ENCODE measurements at places on chromosomes 5 and 9. TPM values are rescaled to one million over a fixed set of nuclear protein-coding genes. Genes with fewer than 3 reads are reported as not detected.
A peak's percentile ranks its signal among the peaks of the same experiment; 100 is the strongest.

The ANKRD34B gene
- not detected for polyA plus RNA-seq

- H3K27me3 ChIP-seq, result no peaks in the 10 kb centered on the region
- no peak overlapping the region for H3K27ac ChIP-seq
- no peak overlapping the region for H3K4me3 ChIP-seq
- H3K4me1 ChIP-seq, result no peaks in the 10 kb centered on the region
Measured at GRCh38 chr5:125059255-125060002, 313.0 kb upstream of the ZNF608 start.

The DNAI1 gene
- 5.6 TPM for polyA plus RNA-seq

The TMCO6 gene
- polyA plus RNA-seq, result 13.2 TPM

DNA sequence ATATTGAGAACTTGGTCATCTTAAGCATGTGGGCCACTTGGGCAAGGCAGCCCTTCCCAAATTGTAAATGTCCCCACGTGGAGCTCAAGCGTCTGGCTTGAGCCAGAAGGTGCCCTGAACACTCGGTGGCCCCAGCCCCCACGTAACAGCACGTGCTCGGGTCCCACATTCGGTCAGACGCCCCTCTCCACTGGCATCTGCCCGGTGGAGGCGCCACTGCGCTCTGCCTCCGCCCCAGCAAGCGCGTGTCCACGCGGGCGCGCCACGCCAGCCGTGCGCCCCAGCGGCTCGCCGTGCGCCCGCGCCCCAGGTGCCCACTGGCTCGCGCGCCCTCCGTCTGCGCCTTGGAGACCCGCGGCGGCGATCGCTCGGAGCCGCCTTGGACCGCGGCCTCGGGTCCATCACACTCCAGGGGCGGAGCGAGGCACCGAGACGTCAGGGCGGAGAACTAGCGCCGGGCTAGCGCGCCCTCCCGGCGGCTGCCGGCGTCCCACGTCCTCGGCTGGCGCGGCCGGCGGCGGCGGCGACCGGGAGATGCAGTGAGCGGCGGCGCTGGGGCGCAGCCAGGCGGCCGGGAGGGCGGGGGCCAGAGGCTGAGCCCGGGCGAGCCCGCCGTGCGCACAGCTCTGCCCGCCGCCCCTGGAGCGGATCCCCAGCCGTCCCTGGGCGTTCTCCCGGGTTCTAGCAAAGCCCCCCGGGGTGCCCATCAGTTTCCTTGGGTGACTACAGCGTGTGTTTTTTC, at the start of gene PALM2AKAP2:
TSS of gene PALM2AKAP2 (plus strand) at position 488 of the 742 bp plus-strand sequence. CDS start 291 bp downstream, outside the sequence.
- no peaks in the 10 kb centered on the region for H3K36me3 ChIP-seq
- peak within 1 kb of the TSS; percentile 28 for H3K4me3 ChIP-seq
- peaks cover 3% of the 10 kb centered on the region for H3K27me3 ChIP-seq

GRCh38 chr5:40762705-40763104, 6.9 kb upstream of the TTC33 start:
- no peaks in the 10 kb centered on the region for H3K27me3 ChIP-seq
- no peak for DNase-seq

The RASEF gene
- 5.2 TPM for polyA plus RNA-seq

DNA sequence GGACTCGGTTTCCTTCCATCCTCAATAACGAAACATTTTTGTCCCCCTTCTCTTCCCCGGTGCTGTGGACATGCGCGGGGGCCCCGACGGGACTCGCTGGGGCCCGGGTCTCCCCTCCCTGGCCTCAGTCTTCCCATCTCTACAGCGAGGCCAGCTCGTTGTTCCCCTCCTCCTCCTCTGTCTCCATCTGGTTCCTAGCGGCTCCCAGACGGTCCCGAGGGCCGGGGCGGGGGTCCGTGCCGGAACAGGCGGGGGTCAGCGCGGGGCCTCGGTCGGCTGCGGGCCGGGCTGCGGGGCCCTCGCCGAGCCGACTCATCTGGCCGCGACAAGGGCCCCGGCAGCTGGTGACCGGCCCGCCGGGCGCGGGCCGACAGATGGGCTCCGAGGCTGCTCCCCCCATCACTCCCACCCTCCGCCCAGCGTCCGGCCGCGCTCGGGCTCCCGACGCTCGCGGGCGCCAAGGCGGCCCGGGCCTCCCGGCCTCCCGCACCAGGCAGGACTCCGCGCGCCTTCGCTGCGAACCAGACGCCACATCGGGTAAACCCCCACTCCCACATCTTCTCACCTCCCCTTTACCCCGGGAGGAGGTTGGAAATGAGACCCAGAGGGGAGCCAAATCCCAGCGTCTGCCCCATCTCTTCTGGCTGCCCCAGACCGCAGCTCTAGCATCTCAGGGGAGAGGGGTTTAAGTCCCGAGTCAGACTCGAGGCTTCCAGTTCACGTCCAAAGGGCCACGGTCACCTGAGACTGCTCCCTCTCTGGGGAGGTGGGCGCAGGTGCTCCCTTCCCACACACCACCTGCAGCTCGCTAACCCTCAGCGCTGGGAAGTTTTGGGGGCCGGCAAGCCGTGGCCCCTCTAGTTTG, 8.1 kb downstream of the BARHL1 start:
- no peaks in the 10 kb centered on the region for H3K4me1 ChIP-seq
- H3K4me3 ChIP-seq, result no peak overlapping the region
- no peak for DNase-seq
- H3K27ac ChIP-seq, result no peak overlapping the region

DNA sequence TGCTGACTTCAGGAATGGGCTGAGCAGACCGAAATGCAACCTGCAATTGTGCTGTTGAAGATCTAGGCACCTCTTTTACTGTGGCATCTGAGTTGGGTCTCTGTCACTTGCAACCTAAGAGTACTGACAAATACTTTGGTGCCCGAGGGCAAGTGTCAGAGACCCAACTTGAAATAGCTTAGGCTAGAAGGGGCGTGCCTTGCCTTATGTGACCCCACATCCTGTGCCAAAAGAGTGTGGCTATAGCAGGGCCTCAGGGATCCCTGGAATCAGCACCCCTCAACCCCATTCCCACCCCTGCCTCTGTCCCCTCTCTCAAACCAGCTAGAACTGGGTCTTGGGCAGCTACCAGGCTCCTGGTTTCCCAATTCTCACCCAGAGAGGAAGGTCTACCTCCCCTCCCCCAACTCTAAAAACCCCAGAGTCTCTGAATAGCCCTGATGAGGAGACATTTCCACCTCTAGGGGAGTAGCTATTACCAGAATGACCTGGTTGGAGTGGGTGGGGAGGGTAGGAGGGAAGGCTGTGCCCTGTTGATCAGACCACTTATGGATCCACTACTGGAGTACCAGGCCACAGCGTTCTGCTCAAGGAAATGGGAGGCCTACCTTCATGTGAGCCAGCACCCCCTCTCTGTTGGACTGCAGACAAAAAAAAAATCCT, 17.5 kb downstream of the RAI14 start:
- H3K27me3 ChIP-seq, result no peaks in the 10 kb centered on the region
- H3K4me1 ChIP-seq, result peaks cover 10% of the 10 kb centered on the region
- no peak overlapping the region for H3K4me3 ChIP-seq
- no peaks in the 10 kb centered on the region for H3K36me3 ChIP-seq
- peak overlapping the region; percentile 57 for H3K27ac ChIP-seq
- DNase-seq, result no peak

- H3K27me3 ChIP-seq, result no peaks in the 10 kb centered on the region
- no peak overlapping the region for H3K4me3 ChIP-seq
- H3K27ac ChIP-seq, result no peak overlapping the region
- peaks cover 7% of the 10 kb centered on the region for H3K4me1 ChIP-seq
- no peak for DNase-seq
- H3K36me3 ChIP-seq, result no peaks in the 10 kb centered on the region
Measured at GRCh38 chr9:113538701-113539430, 75.3 kb downstream of the RGS3 start.

- H3K4me1 ChIP-seq, result peaks cover 7% of the 10 kb centered on the region
- H3K36me3 ChIP-seq, result no peaks in the 10 kb centered on the region
- no peak overlapping the region for H3K27ac ChIP-seq
- no peak overlapping the region for H3K4me3 ChIP-seq
- no peaks in the 10 kb centered on the region for H3K27me3 ChIP-seq
Measured at GRCh38 chr5:159899067-159900049, 16.9 kb upstream of the ADRA1B start.

- no peak for DNase-seq
- no peaks in the 10 kb centered on the region for H3K4me1 ChIP-seq
- H3K27me3 ChIP-seq, result no peaks in the 10 kb centered on the region
Measured at GRCh38 chr9:93658184-93658925, 82.0 kb downstream of the PHF2 start.

The PSIP1 gene
- 30.0 TPM for polyA plus RNA-seq

DNA sequence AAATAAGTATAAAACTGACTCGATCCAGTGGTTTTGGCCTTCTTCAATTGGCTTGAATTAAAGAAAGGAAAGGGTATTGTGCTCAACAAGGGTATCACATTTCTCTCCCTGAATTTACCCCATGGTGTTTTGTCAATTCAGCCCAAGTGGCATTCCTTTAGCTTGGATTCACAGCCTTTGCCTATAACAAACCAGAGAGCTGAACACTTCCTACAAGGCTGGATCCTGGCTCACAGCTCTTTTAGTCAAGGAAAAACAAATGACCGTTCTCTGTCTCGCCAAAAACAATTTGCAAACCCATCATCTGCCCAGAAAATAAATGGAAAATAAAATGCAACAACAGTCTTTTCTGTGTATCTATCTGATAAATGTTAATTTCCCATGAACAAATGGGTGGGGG, 5.7 kb downstream of the ZNF366 start:
- no peak for DNase-seq
- peaks cover 3% of the 10 kb centered on the region for H3K4me1 ChIP-seq
- H3K27me3 ChIP-seq, result no peaks in the 10 kb centered on the region
- H3K36me3 ChIP-seq, result no peaks in the 10 kb centered on the region
- peak overlapping the region; percentile 39 for H3K27ac ChIP-seq
- no peak overlapping the region for H3K4me3 ChIP-seq

DNA sequence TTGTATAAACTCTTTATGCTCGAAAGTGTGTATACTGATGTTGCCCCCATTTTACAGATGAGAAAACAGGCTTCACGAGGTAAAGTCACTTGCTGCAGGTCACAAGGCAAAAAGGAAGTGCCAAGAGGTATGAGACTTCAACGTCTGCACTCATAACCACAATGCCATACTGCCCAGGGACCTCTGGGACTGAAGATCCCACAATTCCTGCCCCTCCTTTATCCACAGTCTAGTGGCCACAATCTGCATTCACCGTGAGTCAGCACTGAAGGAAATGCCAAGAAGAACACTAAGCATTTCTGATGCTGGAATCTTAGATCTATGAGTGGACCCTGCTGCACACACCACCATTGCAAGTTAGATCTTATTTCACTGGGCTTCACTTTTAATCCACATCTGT, 37.3 kb downstream of the MED27 start:
- H3K36me3 ChIP-seq, result no peaks in the 10 kb centered on the region
- no peaks in the 10 kb centered on the region for H3K27me3 ChIP-seq
- no peaks in the 10 kb centered on the region for H3K4me1 ChIP-seq
- H3K27ac ChIP-seq, result no peak overlapping the region
- H3K4me3 ChIP-seq, result no peak overlapping the region

The HOMER1 gene
- 1.2 TPM for polyA plus RNA-seq

The CCDC152 gene
- 1.8 TPM for polyA plus RNA-seq

DNA sequence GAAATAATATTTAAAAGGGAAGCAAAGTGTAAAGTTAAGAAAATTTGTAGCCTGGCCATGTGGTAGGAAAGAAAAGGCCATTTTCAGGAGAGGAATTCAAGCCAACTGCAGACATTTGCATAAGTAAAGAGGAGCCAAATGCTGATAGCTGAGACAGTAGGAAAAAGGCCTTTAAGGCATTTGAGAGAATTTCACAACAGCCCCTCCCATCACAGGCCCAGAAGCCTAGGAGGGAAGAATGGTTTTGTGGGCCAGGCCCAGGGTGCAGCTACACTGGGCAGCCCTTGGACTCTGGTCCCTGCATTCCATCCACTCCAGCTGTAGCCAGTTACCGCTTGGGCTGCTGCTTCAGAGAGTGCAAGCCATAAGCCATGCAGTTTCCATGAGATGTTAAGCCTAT, 1556.8 kb downstream of the EFNA5 start:
- no peak overlapping the region for H3K27ac ChIP-seq
- H3K27me3 ChIP-seq, result no peaks in the 10 kb centered on the region
- no peaks in the 10 kb centered on the region for H3K4me1 ChIP-seq

GRCh38 chr9:87294126-87294525, 203.5 kb upstream of the DAPK1 start:
- no peak overlapping the region for H3K27ac ChIP-seq
- H3K4me3 ChIP-seq, result no peak overlapping the region
- H3K36me3 ChIP-seq, result no peaks in the 10 kb centered on the region
- H3K4me1 ChIP-seq, result no peaks in the 10 kb centered on the region

- H3K27ac ChIP-seq, result no peak overlapping the region
- DNase-seq, result no peak
- no peaks in the 10 kb centered on the region for H3K36me3 ChIP-seq
- H3K27me3 ChIP-seq, result no peaks in the 10 kb centered on the region
- H3K4me3 ChIP-seq, result no peak overlapping the region
- no peaks in the 10 kb centered on the region for H3K4me1 ChIP-seq
Measured at GRCh38 chr5:33401482-33402390, 39.0 kb upstream of the TARS1 start.

DNA sequence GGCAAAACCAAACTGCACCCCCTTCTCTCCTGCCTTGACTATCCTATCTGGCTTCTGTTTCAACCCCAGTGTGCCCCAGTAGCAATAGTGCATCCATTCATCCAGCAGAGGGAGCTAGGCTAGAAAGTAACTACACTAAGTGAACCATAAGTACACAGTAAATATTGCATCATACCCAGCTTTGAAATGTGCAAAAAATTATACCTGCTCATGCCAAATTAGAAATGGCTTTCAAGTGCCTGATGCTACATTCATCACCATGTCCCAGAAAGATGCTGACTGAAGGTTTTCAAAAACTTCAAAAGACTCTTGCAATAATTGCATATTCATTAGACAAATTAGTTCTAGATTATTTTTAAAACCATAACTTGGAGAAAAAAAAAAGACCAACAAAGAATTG, 153.5 kb downstream of the PRELID2 start:
- H3K36me3 ChIP-seq, result no peaks in the 10 kb centered on the region
- no peaks in the 10 kb centered on the region for H3K27me3 ChIP-seq
- DNase-seq, result peak; percentile 82
- peaks cover 13% of the 10 kb centered on the region for H3K4me1 ChIP-seq
- H3K27ac ChIP-seq, result no peak overlapping the region

DNA sequence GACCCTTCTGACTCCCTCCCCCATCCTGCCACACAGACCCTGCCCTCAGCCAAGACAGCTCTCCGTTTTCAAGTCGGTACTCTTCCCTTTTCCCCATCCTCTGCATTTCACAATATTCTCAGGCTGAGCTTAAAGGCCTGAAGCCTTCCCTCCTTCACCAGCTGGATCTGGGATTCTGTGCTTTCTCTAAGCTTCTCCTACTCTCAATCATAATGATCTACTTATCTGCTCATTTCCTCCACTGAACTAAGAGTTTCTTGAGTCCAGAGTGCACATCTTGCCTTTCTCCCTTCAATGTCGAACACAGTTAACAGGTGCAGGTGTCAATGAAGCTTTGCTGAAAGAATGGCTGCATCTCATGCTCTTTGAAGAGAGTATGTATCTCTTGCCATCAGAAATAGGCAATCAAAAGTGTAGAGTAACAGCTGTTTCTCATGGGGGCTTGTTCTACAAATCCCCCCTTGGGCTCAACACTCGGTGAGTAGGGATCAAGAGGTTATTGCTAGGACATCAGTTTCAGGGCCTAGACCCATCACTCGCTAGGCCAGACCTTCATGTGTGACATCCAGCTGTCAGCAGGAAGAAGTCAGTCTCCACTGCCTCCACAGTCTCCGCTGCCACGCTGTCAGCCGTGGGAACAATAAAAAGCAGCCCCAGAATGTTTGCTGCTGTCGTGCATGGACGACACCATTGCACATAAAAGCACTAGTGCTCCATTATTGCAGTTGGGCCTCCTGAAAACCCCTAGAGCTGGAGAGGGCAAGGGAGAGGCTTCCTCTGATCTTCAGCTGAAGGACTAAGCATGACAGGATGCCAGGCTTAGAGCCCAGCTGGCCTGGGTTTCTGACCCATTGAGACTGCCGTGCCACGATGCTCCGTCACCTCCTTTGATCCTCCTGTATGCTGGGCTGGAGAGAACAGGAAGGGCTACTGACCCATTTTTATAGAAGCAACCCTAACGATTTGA, 23.7 kb downstream of the TRAF1 start:
- H3K27me3 ChIP-seq, result no peaks in the 10 kb centered on the region
- DNase-seq, result peak; percentile 29
- H3K4me3 ChIP-seq, result no peak overlapping the region
- H3K36me3 ChIP-seq, result no peaks in the 10 kb centered on the region

The CARD6 gene
- polyA plus RNA-seq, result 11.9 TPM

Data from lung (tissue), 17 donors.